Skeletal muscle cell (primary cell): ENCODE measurements at places on chromosomes 4 and X.

DNA sequence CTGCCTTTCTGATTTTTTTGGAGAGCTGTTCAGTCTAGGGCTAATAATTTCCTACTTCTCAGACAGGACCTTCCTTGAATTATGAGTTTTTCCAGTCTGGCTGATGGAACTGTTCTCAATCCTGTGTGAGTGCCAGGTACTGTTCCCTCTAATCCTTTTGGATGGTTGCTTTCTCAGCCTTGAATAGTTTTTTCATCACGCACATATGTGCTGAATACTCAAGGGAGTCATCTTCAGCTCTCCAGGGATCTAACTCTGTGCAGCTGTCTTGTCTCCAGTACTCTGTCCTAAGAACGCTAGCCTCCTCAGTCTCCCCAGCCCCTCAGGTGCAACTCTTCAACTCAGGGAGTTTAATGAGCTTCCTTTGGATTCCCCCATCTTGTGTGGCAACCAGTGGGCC is 93.2 kb downstream of the GASK1B start:
- peak; percentile 66 for DNase-seq

DNA sequence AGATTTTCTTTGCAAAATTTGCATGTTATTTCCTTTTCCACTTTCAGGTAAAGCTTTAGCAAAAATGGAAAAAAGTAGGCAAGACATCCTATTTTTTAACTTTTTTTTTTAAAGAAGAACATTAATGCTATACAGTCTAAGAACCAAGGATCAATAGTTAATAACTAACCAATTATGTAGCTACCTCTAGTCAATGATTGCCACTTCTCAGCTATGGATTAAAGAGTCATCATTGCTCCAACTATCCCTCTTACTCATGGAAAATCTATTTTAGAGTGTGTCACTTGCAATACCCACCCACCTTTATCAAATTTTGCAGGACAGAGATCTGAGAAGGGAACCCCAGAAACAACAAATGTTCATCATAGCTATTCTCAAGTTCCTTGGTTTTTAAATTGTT is 223.1 kb downstream of the ANK2 start:
- no peak for DNase-seq

GRCh38 chrX:151227627-151228026 is 51.2 kb downstream of the GPR50 start:
- no peak for DNase-seq

GRCh38 chr4:163484906-163485305 is 9.6 kb upstream of the TMA16 start:
- DNase-seq: no peak

GRCh38 chrX:14028473-14028872 is 1.2 kb downstream of the GEMIN8 start:
- DNase-seq: no peak

DNA sequence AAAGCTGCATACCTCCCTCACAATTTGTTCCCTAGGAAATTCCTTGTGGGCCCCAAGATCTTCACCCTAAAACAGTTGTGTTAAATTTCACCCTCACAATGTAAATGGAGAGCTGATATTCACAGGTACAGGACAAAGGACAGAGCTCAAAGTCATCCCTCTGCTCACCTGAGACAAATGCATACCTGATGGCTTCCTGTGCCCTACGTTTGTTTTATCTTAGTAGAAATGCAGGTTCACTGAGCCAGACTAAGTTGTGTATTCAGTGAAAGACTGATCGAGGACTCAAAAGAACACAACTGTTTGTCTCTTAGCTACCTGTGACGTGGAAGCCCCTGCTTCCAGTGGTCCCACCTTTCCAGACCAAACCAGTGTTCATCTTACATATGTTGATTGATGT is 53.6 kb downstream of the TRMT44 start:
- no peak for DNase-seq

- DNase-seq: no peak
Observed at GRCh38 chr4:101669138-101669831, 121.2 kb upstream of the BANK1 start.

GRCh38 chrX:46913667-46914066 is 1.4 kb downstream of the JADE3 start:
- no peak for DNase-seq

- no peak for DNase-seq
Observed at GRCh38 chr4:27908356-27908755, 1047.7 kb downstream of the STIM2 start.

DNA sequence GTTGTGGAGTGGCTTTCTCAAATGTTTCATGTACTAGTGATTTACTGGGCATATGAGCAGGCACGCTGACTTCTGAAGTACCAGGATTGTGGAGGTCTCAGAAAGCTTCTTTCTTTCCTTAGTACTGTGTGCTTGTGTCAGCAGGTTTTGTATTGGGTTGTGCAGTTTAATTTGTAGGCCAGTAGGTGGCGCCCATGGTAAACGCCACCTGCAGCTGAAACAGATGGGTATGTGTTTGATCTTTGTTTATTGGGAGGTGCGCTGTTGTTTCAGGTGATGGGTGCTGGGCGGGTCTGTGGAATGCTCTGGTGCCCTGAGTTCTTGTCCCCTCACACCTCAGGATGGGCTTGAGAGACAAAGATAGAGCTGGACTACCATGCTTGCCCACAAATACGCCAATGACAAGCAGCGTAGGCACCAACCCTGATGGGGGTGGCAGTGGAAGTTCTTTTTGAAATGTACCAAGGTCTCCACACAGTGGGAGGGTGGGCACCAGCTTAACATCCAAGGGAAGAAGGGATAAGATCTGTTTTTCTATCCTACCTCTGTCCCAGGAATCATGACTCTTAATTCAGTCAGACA is 141.5 kb downstream of the RPS6KA6 start:
- no peak for DNase-seq

DNA sequence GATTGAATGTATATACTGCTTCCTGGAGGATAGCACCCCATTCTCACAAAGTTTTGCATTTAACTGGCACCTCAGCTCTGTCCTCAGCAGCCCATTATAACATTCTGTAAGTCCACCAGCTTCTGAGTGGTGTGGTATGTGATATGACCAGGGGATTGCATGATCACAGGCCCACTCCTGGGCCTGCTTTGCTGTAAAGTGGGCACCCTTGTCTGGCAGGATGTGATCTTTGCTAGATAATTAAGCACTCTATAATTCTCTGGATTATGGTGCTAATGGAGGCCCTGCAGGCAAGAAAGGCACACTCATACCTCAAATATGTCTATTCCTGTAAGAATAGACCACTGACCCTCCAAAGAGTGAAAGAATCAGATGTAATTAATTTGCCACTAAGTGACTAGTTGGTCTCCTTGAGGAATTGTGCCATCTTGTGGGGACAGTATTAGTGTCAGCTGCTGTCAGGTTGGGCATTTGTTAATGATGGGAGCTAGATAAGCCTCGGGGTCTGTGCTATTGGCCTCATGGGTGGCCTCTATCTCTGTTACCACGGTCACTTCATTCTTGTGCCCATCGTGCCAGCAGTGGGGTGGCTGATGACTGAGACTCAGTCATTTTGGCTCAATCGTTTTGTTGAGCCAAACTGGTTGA is 2.2 kb upstream of the CFI start:
- DNase-seq: peak; percentile 6

GRCh38 chr4:47654972-47655693 is 170.1 kb downstream of the ATP10D start:
- DNase-seq: no peak

GRCh38 chr4:40309250-40309774 is 25.8 kb upstream of the CHRNA9 start:
- DNase-seq: peak; percentile 41

DNA sequence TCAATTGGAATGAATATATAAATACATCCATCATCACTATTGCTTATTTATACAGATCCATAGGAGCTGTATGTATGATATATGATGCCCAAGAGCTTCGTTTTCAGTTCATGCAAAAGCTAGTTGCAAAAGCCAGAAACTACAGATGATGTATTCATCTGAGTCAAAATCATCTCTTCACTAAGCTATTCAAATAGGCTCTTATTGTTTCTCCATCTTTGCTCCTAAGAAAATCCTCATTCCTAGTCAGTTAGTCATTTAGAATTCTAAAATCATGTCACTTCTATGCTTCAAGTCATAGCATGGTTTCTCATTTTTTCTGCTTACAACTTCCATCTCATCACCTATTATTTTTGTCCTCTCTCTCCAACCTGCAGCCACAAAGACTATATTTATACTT is 300.1 kb upstream of the TRAM1L1 start:
- no peak for DNase-seq

DNA sequence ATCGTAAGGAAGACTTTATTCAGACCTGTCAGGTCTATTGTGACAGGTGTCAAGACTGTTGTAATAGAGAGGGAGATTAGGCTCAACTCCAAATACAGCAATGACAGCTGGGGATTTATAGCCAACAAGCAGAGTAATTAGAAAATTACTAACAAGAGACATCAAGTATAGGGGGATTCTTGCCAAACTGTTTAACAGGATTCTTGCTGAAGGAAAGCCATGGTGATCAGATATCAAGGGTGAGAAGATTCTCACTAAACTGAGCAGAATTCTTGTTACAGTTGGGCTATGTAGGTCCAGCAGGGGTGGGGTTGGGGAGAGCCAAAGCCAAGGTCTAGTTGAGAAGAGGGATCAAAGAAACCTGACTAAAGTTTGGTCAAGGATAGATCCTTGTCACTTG is 461.0 kb upstream of the GALNT7 start:
- DNase-seq: no peak
